ENCODE measurements at places on chromosomes 5 and 9.

- no peak for DNase-seq
These were observed 148.0 kb downstream of the MEF2C start for GRCh38 chr5:88734983-88735382.

GRCh38 chr5:145465474-145466263 lies 369.5 kb downstream of the PRELID2 start:
- no peak for DNase-seq

DNA sequence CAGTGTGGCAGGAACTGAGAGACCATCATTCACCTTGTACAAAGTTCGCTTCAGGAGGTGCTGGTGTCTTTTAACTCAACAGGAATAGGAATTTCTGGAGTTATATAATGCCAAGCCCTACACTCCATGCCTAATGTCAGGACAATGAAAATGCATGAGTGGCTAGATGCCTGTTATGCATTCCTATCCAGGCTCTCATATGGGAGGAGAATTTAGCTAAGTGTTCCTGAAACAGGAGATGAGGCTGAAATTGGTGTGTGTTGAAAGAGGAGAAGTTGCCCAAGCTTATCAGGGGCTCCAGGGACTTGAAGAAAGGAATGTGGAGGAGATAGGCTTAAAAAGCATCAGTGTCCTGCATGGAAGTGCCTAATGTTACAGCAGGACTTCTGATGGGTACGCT lies 26.8 kb upstream of the PRUNE2 start:
- no peak for DNase-seq

DNA sequence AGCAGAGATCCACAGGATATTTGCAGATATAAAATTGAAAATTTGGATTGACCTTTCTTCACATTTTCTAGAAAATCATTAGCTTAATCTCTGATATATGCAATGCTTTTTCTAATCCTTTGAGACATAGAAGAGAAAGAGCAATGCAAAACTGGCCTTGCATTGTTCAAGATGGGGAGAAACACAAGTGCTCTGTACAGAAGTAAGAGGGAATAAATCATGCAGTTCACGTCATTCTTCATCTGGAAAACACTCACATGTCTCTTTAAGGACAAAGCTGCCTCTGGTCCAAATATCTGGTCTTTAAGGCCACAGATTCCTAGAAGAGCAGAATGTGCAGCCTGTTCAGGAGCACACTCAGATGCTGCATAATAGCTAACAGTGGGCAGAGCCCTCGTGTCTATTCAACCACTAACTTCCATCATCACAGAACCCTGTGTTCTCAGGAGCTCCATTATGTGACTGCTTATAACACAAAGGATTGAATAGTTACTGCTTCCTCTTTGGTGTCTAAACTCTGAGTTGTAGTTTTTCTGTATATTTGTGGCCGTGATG lies 277.5 kb downstream of the PLK2 start:
- no peak for DNase-seq

- DNase-seq, result no peak
These were observed 335 bp downstream of the ROPN1L start for GRCh38 chr5:10441992-10442435.

DNA sequence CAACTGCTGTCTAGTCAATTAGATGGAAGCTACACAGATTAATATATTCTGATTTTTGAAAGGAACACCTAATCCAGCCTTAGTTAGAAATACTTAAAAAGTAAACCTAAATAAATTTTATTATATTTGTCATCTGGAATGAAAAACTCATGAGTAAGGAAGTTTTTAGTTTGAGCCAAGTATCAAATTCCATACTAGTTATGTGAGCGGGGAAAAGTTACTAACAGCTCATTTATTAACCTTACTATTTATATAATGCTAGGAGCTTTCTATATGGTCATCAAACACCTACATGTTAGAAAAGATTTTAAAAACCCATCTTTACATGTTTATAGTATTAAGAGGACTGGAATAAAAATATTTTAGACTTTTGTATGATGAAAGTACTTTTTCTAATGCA lies 41.6 kb upstream of the POU5F2 start:
- no peak for DNase-seq

Data from hematopoietic multipotent progenitor cell (in vitro differentiated cells).